COLO829 (cell line): ENCODE measurements at places on chromosomes 7 and 10.

- DNase-seq: no peak
Observed at GRCh38 chr10:100477970-100478369, 15.2 kb downstream of the WNT8B start.

GRCh38 chr7:111242141-111242755 is 151.3 kb downstream of the LRRN3 start:
- DNase-seq: no peak

GRCh38 chr7:103714376-103714927 is 268.4 kb upstream of the SLC26A5 start:
- no peak for DNase-seq

- no peak for DNase-seq
Observed at GRCh38 chr10:104325436-104326435, 12.5 kb downstream of the ITPRIP start.

DNA sequence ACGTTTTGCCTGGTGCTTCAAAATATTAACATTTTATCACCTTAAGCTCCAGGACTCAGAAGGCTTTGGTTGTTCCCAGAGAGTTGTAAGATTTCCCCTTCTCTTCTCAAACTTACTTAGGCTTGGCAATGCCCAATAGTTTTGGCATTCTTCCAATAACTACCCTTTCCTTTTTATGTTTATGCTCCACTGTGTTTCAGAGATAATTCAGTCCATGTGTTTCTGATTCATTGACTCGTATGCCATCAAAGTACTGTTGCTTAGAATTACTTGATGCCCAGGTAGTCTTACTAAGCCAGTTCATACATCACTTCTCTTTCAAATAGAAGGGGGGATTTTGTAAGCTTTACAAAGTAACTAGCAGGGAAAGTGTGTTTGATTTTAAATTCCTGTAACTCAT is 66.6 kb downstream of the AGMO start:
- no peak for DNase-seq

DNA sequence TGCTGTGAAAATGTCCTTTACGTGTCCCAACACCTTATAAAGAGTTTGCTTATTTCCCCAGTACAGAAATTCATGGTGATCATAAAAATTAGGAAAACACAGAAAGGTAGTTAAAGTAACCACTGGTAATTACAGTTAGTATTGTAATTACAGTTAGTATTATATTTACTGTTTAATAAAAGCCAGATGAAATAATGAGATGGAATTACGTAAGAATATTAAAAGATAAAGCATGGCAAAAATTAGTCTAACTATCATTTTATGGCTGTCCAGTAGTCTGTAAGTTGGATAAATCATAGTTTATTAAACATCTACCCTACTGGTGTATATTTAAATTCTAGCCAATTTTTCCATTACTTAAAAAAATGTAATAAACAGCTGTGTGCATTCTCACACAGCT is 638.8 kb downstream of the ACTR3B start:
- DNase-seq: no peak

DNA sequence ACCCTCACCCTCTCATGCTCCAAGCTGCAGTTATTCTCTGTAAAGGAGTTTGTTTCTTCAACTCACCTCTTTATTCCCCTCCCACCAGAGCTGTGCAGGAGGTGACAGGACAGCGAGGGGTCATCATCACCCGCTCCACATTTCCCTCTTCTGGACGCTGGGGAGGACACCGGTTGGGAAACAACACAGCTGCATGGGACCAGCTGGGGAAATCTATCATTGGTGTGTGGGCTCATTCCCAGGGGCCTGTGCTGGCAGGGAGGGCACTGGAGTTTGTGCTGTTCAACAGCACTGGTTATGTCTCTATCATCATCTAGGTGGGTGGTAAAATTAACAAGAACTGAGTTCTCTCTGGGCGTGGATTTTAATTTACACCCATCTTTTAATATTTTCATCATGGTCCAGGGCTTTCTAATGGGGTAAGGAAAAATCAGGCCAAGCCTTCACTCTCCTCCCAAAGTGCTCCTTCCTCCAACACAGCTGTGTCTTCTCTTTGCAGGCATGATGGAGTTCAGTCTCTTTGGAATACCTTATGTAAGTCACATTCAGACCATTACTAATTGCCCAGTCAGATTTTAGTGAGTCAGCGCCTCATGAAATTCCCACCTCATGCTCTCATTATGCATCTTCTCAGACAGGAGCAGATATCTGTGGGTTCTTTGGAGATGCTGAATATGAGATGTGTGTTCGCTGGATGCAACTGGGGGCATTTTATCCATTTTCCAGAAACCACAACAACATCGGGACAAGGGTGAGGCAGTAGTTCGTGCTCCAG is 61.6 kb downstream of the PRSS58 start:
- no peak for DNase-seq

DNA sequence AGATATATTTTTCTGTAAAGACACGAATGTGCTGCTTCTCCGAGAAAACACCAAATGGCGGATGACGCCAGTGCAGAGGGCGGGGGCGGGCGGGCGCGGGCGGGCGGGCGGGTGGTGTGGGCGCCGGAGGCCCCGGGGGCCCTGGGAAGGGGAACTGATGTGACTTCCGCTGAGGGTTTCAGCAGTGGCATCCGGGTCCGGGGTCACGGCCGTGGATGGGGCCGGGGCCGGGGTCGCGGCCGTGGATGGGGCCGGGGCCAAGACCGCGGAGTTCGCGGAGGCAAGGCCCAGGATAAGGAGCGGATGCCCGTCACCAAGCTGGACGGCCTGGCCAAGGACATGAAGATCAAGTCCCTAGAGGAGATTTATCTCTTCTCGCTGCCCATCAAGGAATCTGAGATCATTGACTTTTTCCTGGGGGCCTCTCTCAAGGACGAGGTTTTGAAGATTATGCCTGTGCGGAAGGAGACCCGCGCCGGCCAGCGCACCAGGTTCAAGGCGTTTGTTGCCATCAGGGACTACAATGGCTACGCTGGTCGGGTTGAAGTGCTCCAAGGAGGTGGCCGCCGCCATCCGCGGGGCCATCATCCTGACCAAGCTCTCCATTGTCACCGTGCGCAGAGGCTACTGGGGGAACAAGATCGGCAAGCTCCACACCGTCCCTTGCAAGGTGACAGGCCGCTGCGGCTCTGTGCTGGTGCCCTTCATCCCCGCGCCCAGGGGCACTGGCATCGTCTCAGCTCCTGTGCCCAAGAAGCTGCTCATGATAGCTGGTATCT is 20.3 kb upstream of the IGF2BP3 start:
- DNase-seq: no peak

DNA sequence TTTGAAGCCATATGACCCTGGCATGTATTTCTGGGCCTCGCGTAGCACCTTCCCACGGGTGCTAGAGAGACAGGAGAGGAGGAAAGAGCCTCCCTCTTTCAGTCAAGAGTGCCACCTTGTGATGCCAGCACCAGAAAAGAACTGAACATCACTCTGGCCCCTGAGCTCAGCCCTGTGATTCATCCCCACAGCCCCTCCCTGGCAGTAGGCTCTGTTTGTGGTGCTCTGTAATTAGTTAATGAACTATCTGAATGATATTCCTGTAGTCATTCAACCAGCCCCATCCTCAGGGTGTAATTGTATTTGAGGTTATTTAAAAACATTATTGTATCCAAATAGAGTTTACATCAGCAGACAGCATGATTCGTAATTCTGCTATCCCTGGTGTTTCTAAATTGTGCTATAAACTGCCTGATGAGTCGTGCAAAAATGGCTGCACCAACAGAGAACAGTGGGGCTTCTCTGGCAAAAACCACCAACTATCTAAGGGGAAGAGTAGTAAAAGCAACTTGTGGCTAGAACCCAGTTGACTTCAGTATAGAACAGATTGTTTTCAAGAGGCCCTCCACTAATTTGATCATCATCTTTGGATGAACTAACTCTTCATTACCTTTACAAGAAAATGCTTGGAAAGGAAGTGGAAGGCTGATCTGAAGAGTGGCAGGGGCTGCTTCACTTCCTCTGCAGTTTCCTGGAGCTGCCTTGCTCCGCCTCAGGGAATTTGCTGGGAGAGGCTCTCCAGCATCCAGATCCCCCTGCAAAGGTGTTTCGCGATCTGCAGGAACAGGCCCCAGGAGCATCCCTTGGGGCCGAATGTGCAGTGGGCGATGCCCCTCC is 23.7 kb upstream of the TIAL1 start:
- DNase-seq: no peak

- no peak for DNase-seq
Observed at GRCh38 chr10:70981171-70981836, 92.9 kb upstream of the PCBD1 start.

- no peak for DNase-seq
Observed at GRCh38 chr7:154832557-154833138, 170.3 kb downstream of the PAXIP1 start.

DNA sequence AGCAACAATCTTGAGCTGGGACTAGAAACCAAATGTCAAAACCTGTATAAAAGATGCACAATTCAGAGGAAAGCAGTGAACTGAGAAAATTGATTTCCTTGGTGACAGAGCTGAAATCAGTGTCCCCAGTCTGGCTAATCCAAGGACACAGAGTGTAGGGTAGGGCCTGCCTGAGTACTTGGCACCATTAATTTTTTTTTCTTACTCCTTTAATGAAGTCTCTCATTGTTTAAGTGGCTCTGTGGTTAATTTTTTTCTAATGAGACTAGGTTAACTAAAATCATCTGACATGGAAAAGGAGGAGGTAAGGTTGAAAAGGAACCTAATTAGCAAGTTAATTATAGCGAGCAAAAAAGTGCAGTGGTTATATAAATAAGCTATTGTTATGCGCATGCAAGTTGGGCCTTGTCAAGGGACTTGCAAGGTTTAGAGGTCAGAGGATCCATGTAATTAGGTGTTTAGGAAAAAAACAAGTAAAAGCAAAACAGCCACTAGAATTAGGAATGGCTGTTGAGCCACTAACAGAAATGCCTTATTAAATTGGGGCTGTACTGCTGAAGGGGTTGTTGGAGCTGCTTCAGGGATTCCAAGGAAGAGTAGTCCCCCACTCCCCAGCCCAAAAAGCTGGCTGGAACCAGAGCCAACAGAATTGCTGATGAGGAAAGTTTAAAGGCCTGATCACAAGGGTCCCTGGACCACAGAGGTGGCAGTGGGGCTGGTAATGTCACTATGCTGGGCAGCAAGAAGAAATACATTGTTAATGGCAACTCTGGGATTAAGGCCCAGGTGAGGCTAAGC is 58.9 kb upstream of the STRIP2 start:
- DNase-seq: no peak

GRCh38 chr7:20083781-20084180 is 133.4 kb downstream of the MACC1 start:
- DNase-seq: peak; percentile 64

GRCh38 chr7:84735011-84735410 is 451.8 kb downstream of the SEMA3D start:
- no peak for DNase-seq

- no peak for DNase-seq
Observed at GRCh38 chr10:113047605-113047962, 97.5 kb downstream of the TCF7L2 start.

- no peak for DNase-seq
Observed at GRCh38 chr7:96734343-96734742, 24.7 kb upstream of the SEM1 start.

GRCh38 chr10:108582888-108583287 is 1340.4 kb downstream of the XPNPEP1 start:
- DNase-seq: no peak

GRCh38 chr7:71633551-71634008 is 501.6 kb downstream of the GALNT17 start:
- peak; percentile 93 for DNase-seq

- no peak for DNase-seq
Observed at GRCh38 chr7:117274951-117275350, 47.9 kb downstream of the WNT2 start.
